Astrocyte of the hippocampus (primary cell): ENCODE measurements at places on chromosomes 12 and 14.

- DNase-seq = peak; percentile 42
Observed at GRCh38 chr14:65211341-65211987, 109.1 kb upstream of the MAX start.

DNA sequence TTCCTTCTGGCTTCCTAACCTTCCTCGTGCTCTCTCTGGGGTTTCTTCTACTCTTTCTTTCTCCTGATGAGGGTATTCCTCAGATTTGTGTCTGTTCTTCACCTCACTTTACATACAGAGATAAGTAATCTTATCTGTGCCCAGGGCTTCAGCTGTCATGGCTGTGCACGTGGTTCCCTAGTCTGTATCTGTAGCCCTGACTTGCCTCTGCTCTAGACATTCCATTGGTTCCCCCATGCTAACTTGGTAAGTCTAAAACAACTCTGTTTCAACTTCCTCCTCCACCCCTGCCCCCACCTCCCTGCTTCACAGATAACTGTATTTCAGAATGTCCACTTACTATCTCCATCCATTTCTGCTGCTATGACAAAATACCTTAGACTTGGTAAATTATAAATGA, 10.8 kb downstream of the DIP2B start:
- no peak for DNase-seq

DNA sequence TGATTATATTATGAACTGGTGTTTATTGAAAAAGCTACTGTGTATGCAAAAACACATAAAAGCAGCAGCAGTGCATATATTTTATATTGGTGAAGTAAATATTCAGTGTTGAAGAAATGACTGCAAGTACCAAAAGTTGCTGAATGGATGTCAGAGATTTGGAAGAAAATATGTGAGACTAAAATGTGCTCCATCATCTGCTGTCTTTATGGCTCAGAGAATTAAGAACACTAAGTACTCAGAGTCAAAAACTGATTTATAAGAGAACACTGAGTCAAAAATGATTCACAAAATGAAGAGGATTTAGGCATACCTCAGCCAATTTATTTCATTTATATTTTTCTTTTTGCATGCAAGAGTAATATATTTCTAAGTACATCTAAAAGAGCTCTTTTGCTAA, 86.3 kb upstream of the PDZRN4 start:
- no peak for DNase-seq

DNA sequence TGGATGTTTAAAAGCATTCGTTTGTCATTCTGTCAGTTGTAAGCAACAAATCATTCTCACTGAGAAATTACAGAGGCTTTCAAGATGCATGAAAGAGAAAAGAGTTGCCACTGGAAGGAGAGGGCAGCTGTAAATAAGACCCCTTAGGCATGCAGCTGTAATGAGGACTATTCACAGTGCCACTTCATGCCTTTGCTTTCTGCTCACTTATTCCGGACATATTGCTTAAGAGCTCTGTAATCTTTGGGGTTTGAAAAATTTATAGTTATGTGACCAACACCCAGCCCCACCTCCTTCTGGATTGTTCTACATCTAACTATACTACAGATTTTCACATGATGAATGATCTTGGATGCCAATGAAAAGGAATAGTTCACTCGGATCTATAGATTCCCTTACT, 194.8 kb upstream of the DCN start:
- no peak for DNase-seq

DNA sequence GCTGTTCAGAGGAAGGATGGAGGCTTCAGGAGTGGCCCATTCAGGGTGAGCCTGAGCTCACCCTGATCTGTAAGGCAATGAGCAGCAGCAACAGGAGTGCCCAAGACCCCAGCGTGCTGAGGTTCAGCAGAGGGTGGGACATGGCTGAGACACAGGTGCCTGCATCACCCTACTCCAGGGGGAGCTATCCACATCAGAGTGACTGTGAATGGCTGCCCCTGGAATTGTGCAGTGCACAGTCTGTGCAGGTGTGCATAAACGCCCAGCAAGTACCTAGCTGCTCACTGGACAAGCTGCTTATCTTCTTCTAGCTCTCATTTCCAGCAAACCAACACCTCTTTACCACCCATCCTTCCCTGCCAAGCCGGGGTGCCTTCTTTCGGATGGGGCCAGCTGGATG, 140.6 kb upstream of the PRMT8 start:
- DNase-seq = no peak

DNA sequence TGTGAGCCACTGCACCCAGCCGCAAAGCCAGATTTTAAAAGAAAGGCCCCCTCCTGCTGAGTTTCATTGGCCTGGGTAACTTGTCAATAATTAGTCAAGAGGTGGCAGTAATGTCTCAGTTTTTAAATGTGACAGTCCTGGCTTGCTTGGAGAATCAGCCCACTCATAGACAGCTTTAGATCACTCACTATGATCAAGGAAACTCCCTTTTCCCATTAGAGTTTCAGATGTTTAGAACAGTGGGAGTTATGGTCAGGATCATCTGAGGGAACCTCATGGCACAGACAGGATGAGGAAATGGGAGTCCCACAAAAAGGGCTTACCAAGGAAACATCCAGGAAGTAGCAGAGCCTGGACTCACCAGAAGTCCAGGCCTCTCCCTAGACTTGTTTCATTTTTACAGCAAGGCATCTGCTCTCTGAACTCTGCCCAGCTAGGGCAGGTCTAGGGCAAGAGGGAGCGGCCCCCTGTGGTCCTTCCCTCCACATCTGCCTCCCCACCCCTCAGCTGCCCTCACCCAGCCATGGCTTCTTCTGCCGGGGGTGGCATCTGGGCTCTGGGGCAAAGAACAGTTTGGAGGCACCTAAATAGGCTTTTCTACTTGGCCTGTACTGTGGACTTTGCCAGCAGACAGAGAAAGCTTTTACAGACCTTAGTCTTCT, 11.2 kb downstream of the BCL2L14 start:
- peak; percentile 41 for DNase-seq

- DNase-seq = no peak
Observed at GRCh38 chr12:4197922-4198763, 75.4 kb upstream of the CCND2 start.

GRCh38 chr12:23895792-23896218, 53.7 kb downstream of the SOX5 start:
- peak; percentile 96 for DNase-seq

GRCh38 chr14:31441273-31442111, 15.8 kb downstream of the DTD2 start:
- peak; percentile 51 for DNase-seq

GRCh38 chr12:113591480-113591974, 119.9 kb upstream of the LHX5 start:
- DNase-seq = no peak

GRCh38 chr14:93938751-93939303, 11.7 kb downstream of the FAM181A start:
- no peak for DNase-seq

- peak; percentile 49 for DNase-seq
Observed at GRCh38 chr12:8996682-8997405, 7.5 kb downstream of the KLRG1 start.

- no peak for DNase-seq
Observed at GRCh38 chr12:49651855-49652254, 28.5 kb downstream of the PRPF40B start.

DNA sequence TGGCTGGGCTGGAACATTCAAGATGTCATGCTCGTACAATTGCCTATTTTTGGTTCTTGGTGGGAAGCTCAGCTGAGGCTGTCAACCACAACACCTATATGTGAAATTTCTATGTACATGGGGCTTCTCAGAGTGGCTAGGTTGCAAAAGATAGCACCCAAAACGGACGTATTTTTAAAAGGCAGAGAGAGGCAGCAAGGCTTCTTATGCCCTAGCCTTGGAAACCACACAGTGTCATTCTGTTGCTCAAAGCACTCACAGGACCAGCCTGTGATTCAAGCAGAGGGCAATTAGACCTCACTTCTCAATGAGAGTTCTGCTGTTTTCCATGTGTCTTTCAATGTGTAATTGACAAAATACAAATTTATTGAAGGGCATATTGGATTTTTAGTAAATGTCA, 134.0 kb downstream of the GXYLT1 start:
- no peak for DNase-seq

- DNase-seq = no peak
Observed at GRCh38 chr12:69619050-69619449, 8.3 kb upstream of the LRRC10 start.

GRCh38 chr14:54565785-54566409, 1.0 kb upstream of the SAMD4A start:
- peak; percentile 98 for DNase-seq
